ENCODE measurements at places on chromosomes 7 and 10.

- no peak for DNase-seq
These were observed 77.4 kb downstream of the TAF3 start for GRCh38 chr10:7895699-7896090.

DNA sequence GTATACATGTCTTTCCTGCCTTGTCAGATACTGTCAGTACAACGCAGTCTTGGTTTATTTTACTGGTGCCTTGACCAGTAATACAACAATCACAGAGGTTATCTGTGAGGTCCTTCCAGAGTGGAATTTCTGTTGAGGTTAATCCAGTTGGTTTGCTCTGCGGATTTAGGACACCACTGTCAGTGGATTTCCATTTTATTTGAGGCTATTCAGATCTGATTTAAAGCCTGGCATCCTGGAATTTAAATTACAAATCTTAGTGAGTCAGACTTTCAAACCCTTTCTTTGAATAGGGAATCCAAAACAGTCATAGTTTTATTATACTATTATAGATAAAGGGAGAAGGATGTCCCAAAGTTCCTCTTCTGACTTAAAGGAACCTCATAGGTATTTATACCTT, 40.5 kb downstream of the ANLN start:
- DNase-seq: no peak

DNA sequence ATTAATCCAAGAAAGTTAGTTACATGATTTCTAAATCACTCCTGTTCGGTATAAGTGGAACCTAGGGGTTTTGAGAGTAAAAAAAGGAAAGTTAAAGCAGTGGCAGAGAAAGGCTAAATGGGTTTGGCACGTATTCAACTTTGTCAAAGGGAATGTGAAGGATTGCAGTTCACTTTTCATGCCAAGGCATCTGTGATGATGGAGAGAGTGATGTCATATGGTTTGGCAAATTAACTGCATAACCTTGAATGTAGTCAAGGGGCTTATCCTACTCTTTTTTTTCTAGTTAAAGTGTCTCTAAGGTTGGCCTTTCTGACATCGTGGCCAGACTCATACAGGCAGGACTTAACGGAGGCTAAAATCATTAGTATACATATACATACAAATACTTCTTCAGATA, 277.8 kb downstream of the EXOC4 start:
- no peak for DNase-seq

- DNase-seq: no peak
These were observed 1494.9 kb upstream of the LRRTM3 start for GRCh38 chr10:65430979-65431378.

GRCh38 chr10:116469437-116469836, 41.8 kb downstream of the PNLIPRP3 start:
- no peak for DNase-seq

- no peak for DNase-seq
These were observed 124.0 kb downstream of the TMEM130 start for GRCh38 chr7:98745722-98746318.

GRCh38 chr7:68256295-68256694, 1259.7 kb downstream of the TYW1 start:
- DNase-seq: no peak

DNA sequence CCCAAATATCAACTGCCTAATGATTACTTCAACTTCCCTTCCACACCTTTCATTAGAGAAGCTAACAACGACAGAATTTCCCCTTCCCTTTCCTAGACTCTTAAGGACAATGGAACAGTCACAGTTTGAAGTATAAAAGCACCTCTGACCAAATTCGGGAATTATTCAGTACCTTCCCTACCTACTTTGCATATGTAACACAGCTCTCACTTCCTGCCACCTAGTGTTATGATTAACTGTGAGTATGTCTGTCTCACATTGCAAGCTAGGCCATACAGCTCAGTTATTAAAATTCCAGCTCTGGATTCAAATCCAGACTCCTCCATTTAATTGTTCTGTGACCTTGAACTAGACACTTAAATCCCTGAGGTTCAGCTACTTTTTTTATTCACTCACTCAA, 44.8 kb upstream of the HPSE2 start:
- no peak for DNase-seq

- no peak for DNase-seq
These were observed at the start of gene TRIM56 for GRCh38 chr7:101085162-101085964. TSS of gene TRIM56 (plus strand) at chr7:101085481. CDS start at chr7:101087313, 1,832 bp downstream.

DNA sequence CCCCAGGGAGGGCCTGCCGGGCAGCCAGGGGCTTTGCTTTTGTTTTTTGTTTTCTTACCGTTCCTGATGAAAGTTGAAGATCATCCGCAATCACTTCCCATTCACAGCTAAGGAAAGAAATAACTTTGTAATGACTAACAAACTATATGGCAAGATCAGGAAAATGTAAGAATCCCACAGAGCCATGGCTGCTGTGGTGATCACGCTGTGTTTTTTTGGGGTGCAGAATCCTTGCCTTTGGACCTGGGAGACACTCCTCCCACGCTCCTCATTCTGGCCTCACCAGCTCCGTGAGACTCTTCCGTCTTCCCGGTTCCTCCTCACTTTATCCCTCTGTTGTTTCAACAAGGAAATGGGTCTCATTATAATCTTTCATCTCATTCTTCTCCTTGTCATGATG, 443.0 kb upstream of the MGMT start:
- DNase-seq: no peak

DNA sequence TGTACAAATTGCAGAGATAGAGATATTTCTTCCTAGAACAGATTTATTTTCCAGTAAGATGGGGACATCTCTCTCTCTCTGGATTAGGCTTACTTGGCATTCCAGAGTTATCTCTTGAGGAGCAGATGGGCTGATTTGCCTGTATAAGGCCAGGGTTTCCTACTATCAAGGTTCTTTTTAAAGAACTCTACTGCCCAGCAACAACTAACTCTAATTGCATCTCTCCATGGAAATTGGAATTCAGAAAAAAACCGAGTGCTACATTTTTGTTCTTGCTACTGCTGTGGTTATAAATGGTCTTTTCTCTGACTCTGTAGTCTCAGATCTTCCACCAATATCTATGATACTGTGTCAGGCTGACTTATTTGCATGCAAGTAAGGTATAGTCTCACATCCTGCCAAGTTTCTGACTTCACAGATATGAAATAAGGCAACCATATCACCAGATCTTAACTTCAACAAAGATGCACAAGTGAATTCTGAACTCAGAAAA, 161.1 kb downstream of the CRPPA start:
- DNase-seq: no peak

GRCh38 chr10:102872163-102872562, 2.9 kb downstream of the AS3MT start:
- no peak for DNase-seq

DNA sequence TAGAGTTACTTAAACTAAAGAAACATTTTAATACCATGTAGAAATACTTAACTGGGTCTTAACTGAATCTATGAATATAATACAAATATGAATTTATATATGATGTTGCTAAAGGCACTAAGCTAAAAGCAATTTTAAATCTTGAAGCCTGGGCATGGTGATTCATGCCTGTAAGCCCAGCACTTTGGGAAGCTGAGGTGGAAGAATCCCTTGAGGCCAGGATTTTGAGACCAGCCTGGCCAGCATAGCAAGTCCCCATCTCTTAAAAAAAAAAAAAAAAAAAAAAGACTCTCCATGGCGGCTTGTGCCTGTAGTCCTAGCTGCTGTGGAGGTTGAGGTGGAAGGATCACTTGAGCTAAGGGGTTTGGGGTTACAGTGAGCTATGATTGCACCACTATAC, 95.3 kb downstream of the CCSER2 start:
- no peak for DNase-seq

DNA sequence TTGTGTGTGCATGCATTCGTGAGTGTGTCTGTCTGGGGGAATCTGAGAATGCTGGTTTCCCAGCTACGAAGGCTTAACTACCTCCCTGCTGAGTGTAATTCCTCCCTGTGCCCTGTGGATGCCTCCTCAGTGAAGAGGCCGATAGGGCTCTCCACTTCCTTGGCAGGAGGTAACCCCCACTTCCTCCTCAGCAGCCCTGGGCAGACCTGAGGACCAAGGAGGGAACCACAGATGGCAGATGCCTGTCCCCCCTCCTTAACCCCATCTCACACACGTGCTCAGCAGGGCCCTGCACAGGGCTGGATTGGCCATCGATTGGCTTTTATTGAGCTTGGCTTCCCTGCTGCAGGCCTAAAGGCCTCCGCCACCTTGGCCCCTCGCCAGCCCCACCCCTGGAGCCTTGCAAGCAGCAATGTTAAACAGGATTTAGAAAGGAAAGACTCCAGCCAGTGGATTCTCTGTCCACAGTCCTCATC, 45.6 kb upstream of the LRRC4 start:
- no peak for DNase-seq

GRCh38 chr7:3725155-3726059, 424.4 kb downstream of the SDK1 start:
- no peak for DNase-seq

DNA sequence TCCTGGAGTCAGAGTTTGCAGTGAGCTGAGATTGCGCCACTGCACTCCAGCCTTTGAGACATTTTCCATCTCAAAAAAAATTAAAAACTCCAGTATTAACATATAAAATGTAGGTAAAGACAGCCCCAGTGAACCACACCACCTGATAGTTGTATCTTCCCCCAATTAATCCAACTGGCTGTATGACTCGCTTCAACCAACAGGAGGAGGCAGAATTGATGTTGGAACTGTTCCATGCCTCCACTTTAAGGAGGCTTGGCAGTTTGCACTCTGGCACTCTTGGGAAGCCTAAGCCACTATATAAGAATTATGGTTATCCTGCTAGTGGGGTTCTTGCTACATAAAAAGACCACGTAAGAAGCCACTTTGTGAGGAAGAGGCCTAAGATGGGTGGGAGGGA, 72.7 kb downstream of the STK17A start:
- DNase-seq: no peak

GRCh38 chr10:72276013-72276387, 2.3 kb downstream of the DDIT4 start:
- no peak for DNase-seq

- no peak for DNase-seq
These were observed 786 bp downstream of the TAF3 start for GRCh38 chr10:7819121-7819460.

DNA sequence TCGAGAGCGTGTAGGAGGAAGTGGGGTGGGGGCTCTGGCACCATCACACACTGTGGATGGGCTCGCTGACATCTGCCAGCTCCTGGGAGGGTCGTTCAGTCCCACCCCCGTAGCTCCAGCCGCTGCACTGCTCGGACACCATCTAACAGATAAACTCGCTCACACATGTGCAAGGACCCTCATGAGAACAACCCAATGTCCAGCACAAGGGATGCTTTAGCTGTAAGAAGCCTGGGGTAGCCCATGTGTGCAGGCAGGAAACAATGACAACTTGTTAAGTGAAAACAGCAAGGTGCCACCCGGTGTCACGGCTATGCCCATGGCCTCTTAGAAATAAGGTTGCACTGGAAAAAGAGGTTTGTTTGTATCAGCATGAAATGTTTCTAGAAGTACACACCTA, 14.1 kb downstream of the OGDHL start:
- no peak for DNase-seq

GRCh38 chr10:12844811-12845483, 156.6 kb downstream of the CCDC3 start:
- DNase-seq: no peak

GRCh38 chr7:30328381-30328780, 44.0 kb downstream of the ZNRF2 start:
- DNase-seq: no peak

- no peak for DNase-seq
These were observed 18.4 kb downstream of the RBM48 start for GRCh38 chr7:92546856-92547497.

DNA sequence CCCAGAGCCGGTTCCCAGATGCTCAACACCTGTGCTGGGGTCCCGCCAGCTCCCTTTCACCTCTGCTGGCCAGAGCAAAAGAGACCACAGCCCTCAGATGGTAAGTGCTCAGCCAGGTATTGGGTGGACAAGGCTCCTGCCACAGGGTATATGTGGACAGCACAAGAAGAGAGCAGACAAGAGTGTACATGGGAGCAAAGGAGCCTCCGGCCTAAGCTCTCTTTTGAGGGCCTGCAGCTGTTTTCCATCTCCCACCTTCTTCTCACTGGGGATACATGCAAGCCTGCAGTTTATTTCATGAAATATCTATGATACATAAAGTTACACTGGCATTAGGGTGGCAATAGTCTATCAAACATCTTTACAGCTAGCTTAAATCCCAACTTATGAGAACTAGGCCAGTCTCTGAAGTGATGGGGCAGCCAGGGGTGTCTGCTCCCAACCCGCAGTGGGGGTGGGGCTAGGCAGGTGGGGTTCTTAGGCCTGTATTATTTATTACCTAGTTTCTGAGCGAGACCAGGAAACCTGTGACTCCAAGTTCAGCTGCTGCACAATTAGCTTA, 50.4 kb upstream of the DDC start:
- no peak for DNase-seq

GRCh38 chr7:99099499-99100077, 44.3 kb downstream of the SMURF1 start:
- DNase-seq: no peak

GRCh38 chr7:116024826-116025809, 5.4 kb downstream of the TFEC start:
- DNase-seq: peak; percentile 12

DNA sequence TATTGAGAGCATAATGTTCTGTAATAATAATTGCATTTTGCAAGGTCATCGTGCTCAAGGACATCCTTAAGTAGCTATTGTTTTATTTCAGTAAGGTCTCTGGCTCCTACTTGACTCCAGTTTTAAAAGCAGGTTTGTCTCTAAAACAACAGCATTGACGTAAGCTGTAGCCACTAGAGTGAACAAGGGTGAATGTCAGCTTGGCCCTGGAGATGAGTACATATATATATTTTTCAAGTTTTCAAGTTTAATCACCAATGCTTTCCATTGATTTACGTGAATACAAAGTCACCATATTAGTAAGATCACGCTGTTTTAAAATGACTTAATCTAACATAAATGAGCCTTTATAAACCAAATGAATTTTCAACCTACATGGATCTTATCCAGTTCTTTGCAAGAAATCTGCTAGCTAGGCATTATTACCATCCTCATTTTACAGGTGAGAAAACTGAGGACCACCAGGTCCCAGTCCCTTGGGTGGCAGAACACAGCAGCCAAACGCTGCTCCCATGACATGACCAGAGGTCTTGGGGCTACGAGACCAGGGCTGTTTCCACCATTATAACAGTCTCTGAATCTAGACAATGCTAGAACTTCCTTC, 57.2 kb upstream of the ELMO1 start:
- no peak for DNase-seq

DNA sequence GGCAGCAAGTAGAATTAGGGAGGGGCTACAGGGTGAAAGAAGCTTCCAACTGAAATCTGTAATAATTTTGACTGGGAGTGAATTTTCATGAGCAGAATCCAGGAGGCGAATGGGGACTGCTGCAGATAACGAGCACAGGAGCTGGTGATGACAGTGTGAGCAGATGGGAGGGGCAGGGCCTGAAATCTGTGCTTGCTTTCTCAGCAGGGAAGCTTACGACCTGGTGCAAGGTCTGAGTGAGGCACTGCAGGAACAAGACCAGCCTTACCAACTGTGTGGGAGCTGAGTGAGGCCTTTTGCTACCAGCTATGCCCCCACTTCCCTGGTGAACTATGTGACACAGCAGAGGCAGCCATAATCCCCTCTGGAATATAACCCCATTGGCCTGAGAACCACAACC, 109.8 kb downstream of the HPSE2 start:
- no peak for DNase-seq

Measured in SIG-M5 (cell line).